AG04450 (cell line): ENCODE measurements at places on chromosomes 3 and 15.

GRCh38 chr3:121981473-121981872 lies 40.6 kb downstream of the ILDR1 start:
- DNase-seq = no peak

- DNase-seq = no peak
These were observed 152.0 kb downstream of the FBLN2 start for GRCh38 chr3:13700889-13701288.

DNA sequence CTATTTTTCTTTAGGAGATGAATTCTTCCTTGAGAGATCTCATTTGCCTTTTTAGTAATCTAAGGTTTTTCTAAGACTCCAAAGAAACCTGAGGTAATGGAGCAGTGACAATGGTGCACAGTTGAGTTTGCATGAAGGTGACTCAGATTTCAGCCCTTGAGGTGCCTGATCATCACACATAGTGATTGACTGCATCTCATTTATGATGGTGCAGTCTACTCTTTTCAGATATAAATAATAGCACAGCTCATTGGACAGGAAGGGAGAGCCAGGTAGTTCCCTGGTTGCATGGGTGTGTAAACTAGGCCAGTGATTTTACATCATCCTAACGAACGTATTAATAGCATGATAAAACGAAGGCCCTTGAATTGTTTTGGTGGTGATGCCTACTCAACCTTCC lies 86.1 kb upstream of the SAMMSON start:
- no peak for DNase-seq

DNA sequence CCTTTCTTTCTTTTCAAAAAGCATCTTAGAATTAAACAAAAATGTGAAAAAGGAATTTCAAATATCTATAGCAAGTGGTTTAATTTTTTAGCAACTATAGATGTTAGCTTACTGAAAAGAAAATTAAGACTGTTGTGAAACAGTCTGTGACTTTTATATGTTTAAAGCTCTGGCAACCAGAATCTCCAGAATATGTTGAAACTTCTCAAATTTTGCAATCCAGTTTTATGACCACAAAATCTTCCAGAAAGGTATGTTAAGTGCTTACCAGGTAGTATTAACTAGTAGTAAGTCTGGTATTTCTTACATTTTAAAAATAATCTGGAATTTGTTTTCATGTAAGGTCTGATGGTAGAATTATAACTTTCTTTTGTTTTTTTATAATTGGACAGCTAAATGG lies 235.0 kb downstream of the SLC9A9 start:
- no peak for DNase-seq

GRCh38 chr15:69627548-69628158 lies 175.0 kb downstream of the RPLP1 start:
- no peak for DNase-seq

- no peak for DNase-seq
These were observed 199.7 kb downstream of the ARRDC4 start for GRCh38 chr15:98160236-98160635.

GRCh38 chr3:12472000-12472610 lies 12.2 kb upstream of the TSEN2 start:
- DNase-seq = no peak

DNA sequence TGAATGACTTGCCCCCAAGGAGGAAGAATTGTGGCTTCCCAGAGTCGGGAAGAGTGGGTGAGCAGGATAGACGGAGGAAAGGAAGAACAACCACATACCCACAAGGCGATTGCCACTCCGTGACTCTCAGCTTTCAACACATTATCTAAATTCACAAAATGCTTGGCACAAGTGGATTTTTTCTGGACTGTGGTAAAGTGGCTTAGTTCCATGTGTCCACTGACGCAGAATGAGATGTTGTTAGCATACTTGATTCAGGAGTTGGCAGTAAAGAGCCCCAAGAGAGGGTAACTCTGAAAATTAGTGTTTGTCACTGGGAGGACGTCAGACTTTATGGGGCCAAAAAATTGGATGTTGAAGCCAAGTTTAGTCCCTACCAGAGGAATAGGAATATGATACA lies 198.8 kb upstream of the CTNNB1 start:
- no peak for DNase-seq

DNA sequence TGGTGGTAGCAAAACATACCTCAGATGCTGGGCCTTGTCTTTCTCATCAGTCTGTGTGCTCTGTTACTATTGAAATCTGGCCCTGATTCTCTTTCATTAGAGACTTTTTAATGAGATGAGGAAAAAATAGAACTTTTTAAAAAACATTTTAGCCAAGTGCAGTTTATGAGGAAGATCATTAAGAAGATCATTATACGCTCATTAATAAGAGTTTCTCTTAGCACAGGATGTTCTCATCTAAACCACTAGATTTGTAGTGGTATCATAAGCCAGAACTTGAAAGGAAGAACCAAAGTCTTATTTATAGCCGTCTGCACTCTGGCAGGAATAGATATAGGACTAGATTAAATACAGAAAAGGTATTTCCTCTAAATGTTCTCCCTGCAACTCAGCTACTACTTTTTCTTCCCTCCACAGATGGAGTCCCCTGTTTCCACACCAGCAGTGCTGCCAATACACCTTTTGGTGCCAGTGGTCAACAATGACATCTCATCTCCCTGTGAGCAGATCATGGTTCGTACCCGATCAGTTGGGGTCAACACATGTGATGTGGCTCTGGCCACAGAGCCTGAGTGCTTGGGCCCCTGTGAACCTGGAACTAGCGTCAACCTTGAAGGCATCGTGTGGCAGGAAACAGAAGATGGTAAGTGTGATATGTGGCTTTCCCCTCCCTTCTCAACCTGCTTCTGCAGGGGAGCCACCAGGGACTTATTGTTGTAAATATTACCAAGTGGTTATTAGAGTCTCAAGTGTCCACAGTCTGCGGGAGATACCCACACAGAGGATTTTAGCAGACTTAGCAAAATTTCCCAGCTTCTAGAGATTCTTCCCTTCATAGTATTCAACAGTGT lies 152.8 kb downstream of the RBPMS2 start:
- DNase-seq = no peak

- DNase-seq = no peak
These were observed 3.4 kb downstream of the PPM1M start for GRCh38 chr3:52248816-52249547.

GRCh38 chr3:140943781-140944552 lies 2.3 kb downstream of the SLC25A36 start:
- no peak for DNase-seq

- DNase-seq = peak; percentile 45
These were observed 81.6 kb downstream of the PPCDC start for GRCh38 chr15:75104804-75105557.

DNA sequence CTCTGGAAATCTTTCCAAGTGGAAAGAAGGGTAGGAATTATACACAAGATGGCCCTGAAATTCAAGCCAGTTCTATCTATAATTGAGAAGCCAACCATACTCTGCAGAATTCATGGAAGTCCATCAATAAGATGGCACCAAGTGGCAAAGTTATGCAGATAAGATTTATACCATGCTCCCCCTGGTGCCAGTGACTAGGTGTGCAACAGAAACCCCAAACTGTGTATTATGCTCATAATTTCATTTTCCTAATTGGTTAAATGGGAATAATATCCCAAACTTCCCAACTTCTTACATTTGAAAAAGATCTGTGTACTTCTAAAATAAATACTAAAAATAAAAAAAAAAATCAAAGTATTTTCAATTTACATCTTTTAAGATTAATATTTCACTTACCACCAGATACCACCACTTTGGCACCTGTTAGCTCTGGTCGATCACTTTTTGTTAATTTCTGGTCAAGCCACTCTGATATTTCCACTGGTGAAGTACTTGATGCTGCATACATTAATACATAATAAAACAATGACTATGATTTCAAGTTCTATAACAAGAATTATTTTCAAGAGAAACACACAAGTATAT lies 25.9 kb downstream of the ETFA start:
- no peak for DNase-seq

DNA sequence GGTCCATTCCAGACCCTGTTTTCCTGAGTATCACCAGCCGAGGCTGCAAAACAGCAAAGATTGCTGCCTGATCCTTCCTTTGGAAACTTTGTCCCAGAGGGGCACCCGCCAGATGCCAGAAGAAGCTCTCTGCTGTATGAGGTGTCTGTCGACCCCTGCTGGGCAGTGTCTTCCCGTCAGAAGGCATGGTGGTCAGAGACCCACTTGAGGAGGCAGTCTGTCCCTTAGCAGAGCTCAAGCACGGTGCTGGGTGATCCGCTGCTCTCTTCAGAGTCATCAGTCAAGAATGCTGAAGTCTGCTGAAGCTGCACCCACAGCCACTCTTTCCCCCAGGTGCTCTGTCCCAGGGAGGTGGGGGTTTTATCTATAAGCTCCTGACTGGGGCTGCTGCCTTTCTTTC lies 1121.2 kb downstream of the NSUN3 start:
- no peak for DNase-seq

GRCh38 chr15:77104155-77104554 lies 33.2 kb upstream of the TSPAN3 start:
- DNase-seq = no peak

GRCh38 chr3:106255870-106256248 lies 387.0 kb upstream of the CBLB start:
- DNase-seq = no peak

GRCh38 chr3:172138193-172138537 lies 98.8 kb downstream of the FNDC3B start:
- no peak for DNase-seq

- no peak for DNase-seq
These were observed 422.2 kb downstream of the GBE1 start for GRCh38 chr3:81339040-81339845.

- DNase-seq = no peak
These were observed 19.7 kb downstream of the SPSB4 start for GRCh38 chr3:141070727-141071357.

DNA sequence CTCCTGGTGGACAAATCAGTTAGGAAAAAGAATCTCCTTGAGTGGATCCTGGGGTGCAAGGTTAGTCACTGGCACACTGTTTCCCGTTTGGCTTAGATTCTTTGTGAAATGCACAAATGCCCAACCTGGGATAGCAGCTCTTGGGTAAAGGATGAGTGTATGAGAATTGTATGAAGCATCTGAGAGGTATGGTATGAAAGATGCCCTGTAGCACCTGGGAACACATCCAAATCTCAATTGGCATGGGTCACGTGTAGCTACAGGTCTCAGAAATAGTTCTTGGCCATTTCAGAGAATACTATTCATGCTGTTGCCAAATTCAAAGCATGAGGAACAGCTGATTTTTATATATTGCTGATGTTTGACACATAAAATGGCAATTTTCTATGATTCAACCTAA lies 84.3 kb downstream of the KCNH8 start:
- DNase-seq = no peak

DNA sequence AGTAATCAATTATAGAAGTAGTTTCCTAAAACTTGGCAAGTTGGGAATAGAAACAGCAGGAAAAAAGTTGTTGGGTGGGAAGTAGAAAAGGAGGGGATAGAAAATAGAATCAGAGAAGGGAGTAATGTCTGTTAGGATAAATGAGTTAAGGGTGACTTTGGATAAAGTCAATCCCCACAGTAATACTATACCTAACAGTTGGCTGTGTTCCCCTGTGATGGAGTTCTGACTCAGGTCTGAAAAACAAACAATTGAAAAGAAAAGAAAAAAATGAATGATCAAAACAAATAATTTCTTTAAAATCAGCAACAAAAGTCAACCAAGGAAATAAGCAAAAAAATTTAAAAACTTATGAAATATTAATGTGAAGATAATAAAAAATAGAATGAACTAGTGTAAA lies 50.3 kb downstream of the EMC4 start:
- no peak for DNase-seq

- no peak for DNase-seq
These were observed 4.6 kb downstream of the DENND6A start for GRCh38 chr3:57688291-57688690.

- no peak for DNase-seq
These were observed 13.7 kb upstream of the PARP6 start for GRCh38 chr15:72285927-72286516.

DNA sequence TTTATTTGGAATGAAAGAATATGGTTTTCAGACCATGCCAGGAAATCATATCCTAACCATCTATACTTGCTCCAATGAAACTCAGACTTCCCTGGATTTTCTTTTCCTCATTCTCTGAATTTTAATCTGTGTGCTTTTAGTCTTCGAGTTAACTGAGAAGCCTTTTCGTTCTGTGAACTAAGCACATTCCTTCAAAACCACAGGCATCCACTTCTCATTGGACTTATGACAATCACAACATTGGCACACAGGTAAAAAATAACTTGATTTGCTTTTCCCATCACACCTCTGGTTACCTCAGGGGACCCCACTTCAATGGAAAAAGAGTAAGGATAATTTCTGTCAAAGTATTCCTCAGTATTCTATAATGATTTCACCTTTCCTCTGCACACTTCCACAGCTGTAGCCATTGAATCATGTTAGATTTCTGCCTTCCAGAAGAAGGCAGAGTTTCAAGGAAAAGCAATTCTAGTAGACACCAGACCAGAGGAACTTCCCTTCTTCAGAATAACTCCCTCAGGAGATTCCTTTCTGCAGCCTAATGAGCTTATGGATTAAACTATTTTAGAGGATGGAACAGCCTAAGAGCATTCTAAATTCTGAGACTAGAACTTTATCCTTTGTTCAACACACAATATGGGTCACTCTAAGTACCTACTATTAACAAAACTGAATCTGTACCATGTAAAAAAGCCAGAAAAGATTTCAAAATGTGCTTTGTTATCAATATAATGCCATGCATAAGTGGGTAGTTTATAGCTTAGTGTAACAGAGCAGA lies 15.9 kb downstream of the COMMD2 start:
- no peak for DNase-seq

DNA sequence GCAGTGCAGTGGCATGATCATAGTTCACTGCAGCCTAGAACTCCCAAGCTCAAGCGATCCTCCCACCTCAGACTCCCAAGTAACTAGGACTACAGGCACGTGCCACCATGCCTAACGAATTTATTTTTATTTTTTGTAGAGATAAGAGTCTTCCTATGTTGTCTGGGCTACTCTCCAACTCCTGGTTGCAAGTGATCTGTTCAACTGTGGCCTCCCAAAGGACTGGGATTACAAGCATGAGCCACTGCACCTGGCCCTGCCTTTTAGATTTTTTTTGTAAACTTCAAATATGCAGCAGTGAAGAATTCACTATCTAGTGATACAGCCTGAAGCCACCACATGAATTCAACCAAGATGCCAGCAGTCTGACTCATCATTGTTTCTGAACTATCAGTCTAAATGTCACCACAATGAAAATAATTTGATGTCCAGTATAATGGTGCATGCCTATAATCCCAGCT lies 32.7 kb downstream of the UBXN7 start:
- DNase-seq = no peak

- no peak for DNase-seq
These were observed 762.7 kb downstream of the NTRK3 start for GRCh38 chr15:87493803-87494202.

GRCh38 chr3:70849911-70850699 lies 537.7 kb upstream of the MDFIC2 start:
- DNase-seq = peak; percentile 75
